Left renal cortex interstitium (tissue), 4 donors: ENCODE measurements at places on chromosomes 7 and 10.

- DNase-seq, result no peak
These were observed 61.0 kb downstream of the FAS start for GRCh38 chr10:89051593-89051992.

DNA sequence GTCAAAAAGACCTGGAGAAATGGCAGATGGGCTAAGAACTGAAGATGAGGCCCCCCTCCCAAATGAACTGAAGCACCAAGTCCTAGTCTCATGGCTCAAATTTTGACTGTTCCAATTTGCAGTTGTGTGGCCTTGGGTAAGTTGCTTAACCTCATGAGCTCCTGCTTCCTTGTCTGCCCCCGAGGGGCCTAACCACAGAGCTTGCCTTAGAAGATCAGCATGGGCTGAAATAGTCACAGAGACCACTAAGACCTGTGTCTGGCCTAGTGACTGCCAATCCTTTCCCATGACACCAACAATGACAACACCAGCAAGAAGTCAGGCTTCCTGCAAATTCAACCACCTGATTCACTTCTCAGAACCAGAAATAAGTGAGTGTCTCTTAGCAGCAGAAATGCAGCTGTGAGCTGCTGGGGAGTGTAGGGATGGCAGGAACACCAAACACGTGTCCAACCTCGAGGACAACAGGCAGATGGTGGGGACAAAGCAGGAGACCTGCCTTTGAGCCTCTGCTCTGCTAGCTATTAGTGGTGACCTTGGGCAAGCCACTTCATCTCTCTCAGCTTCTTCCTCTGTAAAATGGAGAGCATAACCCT lies 23.7 kb downstream of the CRHR2 start:
- no peak for DNase-seq

- no peak for DNase-seq
These were observed 85.5 kb downstream of the ETV1 start for GRCh38 chr7:13904007-13904406.

- peak; percentile 75 for DNase-seq
These were observed 31.7 kb downstream of the PAPOLB start for GRCh38 chr7:4830176-4830575.

DNA sequence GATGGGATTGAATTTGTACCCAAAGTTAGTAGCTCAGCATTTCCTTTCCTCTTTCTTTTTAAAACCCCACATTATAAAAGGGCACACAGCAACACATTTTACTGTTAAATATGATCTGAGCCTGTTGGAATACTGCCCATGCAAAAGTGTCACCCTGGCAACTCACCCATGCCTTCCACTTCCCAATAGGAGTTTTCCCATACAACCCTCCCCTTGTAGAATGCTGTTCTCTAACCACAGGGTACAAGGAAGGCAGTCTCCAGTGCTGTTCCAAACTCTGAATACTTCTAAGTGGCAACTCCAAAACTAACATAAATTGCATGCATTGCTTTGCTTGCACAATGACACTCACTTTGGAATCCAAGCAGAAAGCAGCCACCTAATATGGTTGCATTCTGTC lies 60.8 kb downstream of the NRCAM start:
- no peak for DNase-seq

- DNase-seq, result no peak
These were observed 29.8 kb upstream of the PURB start for GRCh38 chr7:44914992-44915607.

DNA sequence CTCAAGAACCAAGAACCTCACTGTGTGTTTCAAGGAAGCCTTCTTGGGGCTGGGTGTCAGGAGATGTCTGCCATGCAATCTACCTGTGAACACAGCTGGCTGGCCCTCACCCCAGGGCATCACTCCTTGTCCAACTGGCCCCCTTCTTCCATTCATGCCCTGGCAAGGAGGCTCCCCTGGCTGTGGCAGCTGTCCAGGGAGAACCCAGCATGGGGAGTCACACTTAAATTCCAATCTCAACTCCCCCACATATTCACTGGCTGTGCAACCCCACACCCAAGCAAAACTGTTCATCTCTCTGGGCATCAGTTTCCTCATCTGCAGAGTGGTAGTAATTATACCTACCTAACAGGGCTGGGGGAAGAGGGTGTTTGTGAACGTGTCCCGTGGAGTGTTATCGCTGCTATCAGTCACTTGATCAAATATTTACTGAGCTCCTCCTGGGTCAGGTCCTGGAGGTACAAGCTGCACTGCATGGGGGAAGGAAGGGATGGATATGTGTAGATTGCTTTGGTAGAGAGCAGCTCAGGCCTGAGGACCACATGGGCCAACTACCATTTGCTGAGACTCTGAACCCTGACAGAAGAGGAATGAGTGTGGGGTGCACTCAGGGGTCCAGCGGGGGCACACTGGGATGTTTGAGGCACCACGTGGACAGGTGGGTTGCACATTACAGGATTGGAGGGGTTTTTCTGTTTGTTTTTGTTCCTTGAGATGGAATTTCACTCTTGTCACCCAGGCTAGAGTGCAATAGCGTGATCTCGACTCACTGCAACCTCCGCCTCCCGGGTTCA lies 2.1 kb upstream of the GPRIN2 start:
- DNase-seq, result no peak

DNA sequence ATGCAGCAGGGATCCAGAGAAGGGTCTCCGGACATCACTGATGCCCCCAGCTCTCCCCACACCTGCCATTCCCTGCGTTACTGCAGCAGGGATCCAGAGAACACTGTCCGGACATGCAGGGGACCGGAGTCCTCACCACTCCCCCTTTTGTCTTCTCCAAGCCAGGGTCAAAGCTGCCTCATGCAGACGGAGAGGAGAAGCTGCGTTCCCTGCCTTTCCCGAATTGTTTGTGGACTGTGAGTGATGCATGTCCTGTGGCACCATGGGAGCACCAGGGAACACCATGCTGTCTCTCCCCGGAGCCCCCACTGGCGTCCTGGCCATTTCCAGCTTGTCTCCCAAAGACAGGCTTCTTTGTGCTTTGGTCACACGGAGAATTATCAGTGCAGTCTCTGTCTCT lies 599.7 kb downstream of the PTPRN2 start:
- no peak for DNase-seq

DNA sequence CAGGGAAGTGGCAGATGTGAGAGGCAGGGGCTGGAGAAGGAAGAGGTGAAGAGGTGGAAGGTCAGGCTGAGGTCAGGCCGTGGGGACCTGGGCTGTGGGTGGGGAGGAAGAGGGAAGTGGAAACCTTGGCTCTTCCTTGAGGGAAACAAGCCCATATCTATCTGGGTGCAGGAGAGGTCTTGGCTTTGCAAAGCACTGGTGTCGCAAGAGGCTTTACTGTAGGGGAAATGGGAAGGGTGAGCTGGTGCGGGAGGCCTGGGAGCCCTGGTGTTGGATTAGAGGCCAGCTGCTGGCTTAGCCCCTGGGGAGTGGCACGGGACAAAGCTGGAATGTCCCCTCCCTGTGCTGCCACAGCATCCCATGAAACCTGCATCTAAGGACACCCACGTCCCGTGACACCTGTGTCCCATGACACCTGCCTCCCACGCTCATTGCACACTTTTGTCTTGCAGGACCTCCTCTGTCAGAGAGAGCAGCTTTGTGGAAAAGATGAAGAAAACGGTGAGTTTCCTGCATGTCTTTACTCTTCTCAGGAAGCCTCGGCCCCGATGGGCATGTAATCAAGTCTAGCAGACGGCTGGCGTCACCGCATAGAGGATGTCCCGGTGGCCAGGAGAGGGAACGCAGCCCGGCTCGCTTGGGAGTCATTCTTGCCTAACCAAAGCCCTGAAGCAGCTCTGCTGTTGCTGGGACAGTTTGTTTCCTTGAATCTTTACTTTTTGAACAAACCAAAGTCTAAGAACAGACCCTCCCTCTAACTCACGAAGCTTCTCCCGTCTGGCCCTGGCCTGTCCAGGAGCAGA lies 22.2 kb downstream of the TMEM120A start:
- no peak for DNase-seq

- DNase-seq, result no peak
These were observed 203.0 kb upstream of the HDAC9 start for GRCh38 chr7:18292584-18292983.

DNA sequence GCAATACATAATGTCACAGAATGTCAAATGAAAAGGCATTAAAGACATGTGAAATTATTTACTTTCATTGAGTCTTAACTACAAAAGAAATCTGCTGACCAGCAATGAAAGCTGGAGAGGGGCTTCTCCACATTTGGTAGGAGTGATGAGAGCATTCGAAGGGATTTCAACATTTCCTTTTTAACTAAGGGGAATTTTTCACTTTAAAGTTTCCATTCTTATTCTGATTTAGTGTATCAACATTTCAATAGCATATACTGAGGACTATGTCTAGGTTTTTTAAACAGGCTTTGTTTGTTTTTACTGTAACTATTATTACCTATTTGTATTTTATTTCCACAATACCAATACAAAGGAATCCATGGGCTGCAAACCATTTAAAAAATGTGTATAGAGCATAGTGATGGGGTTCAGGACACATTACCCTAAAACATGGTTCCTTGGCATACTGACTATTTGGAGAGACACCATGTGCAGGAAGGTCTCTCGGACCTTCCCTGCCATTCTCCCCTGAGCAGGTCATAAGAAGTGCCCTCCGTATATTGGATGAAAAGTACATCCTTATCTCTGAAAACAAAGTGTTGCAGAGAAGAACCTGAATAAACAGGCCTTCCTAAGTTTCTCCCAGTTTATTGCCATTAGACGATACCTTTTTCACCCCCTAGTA lies 278.7 kb downstream of the DOCK4 start:
- no peak for DNase-seq
